ENCODE measurements at places on chromosomes 1 and 21.

GRCh38 chr1:167784876-167785550 is 63.2 kb downstream of the MPZL1 start:
- no peak for DNase-seq

- DNase-seq: no peak
Observed at GRCh38 chr1:15181564-15181963, 28.0 kb downstream of the TMEM51 start.

- DNase-seq: peak; percentile 8
Observed at GRCh38 chr1:43853161-43853921, 80.3 kb upstream of the ARTN start.

- no peak for DNase-seq
Observed at GRCh38 chr1:39680751-39681150, 8.8 kb upstream of the NT5C1A start.

DNA sequence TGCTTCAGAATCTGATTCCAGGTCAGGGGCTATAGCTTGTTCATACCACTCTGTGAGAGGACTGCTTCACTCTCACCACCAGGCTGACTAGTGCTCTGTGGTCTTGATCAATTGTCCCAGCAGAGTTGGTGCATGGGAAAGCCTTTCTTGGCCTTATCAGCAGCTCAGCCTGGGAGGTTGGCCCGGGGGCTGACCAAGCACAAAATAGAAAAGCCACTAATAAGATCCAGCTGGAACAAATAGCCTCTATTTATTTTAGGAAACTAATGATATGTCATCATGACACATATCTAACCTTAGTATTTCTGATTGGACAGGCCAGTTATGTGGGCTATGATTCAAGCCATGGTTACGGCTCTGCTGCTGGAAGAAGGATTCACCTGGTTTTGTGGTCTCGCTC is 134.2 kb downstream of the GDAP2 start:
- DNase-seq: no peak

GRCh38 chr21:31517664-31518414 is 141.7 kb upstream of the SOD1 start:
- DNase-seq: no peak
